ENCODE measurements at places on chromosomes 12 and 14.

GRCh38 chr12:47078086-47078395, 1.4 kb upstream of the PCED1B start:
- no peak for DNase-seq

- no peak for DNase-seq
Observed at GRCh38 chr12:31118347-31119191, 44.9 kb downstream of the DDX11 start.

- no peak for DNase-seq
Observed at GRCh38 chr12:11693067-11693466, 43.6 kb downstream of the ETV6 start.

DNA sequence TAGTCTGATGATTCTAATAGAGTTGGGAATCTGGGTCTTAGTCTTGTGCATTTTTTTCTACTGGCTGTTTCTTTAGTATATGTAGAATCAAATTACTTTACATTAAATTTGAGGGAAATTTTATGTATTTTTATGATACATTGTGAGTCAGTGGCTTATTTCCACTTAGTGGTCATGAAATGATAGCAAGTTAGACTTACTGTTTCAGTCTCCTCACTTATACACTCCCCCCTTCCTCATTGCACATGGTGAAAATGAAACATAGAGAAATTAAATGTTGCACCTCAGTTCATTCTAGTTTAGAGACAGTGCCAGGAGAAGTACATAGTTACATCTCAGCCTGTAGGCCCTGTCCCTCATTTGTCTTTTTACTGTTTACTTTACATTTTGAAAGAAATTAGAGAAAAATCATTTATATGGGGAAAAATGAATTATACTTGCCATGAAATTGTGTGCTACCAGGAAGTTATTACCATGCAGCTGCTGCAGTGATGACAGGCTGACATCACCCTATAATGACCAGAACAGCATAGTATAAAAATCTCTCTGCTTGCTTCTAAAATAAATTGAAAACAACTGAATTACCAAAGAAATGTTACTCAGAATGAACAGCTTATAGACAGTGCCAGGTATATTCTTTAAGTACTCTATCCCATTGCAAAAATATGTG, 113.2 kb downstream of the TRMT5 start:
- no peak for DNase-seq

DNA sequence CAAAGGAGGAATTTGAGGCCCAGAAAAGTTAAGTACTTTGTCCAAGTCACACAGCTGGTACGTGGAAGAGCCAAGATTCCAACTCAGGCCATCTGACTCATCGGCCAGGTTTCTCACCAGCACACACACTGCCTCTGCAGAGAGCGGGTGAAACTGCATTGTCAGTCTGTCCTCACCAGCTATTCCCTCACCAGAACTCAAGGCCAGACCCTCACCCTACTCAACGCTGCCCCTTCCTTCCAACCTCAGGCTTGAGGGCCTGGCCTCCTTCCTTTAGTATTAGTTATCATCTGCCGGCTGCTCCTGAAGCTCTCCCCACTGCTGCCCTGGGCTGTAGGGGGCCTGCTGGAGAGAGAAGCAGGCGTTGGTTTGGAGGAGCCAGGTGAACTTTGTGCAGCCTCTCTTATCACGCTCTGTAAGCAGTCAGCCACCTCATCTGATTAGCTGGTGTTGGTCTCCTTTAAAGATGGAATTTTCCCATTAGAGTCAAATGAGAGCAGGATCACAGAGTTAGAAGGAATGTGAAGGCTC, 16.6 kb upstream of the PLEK2 start:
- DNase-seq: no peak

- no peak for DNase-seq
Observed at GRCh38 chr12:86331012-86331411, 74.8 kb upstream of the MGAT4C start.

DNA sequence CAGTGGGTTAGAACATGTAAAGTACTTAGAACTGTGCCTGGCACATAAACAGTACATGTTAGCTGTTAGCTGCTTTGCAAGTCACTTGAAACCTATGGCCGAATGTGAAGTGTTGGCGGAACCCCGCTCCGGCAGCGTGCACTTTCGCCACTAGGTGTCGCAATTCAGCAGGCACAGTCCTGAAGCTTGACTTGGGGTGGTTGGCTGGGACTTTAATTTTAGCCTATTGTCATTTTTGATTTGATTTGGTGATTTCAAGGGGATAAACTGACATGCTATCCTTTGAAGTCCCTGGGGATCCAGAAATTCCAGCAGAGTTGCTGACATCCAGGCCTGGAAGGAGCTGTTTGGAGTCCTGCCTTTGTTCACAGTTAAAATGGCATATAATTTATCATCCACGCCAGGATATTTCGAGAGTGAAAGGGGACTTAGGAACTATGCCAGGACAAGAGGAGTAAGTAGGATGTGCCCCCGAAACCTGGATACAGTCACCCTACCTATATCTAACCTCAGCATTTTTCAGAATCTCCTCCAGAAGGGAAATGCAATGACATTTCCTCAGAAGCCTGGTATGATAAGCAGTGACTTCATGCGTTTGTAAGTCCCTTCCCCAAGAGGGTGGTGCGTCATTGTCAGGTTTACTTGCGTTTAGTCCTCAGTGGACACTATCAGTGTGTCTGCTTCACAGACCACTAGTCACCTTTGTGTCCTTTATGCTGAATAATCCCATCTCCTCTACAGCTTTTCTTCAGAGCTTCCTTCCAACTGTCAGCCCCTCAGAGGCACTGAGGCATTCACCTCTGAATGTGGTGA, 3.5 kb upstream of the TSPAN9 start:
- DNase-seq: no peak

DNA sequence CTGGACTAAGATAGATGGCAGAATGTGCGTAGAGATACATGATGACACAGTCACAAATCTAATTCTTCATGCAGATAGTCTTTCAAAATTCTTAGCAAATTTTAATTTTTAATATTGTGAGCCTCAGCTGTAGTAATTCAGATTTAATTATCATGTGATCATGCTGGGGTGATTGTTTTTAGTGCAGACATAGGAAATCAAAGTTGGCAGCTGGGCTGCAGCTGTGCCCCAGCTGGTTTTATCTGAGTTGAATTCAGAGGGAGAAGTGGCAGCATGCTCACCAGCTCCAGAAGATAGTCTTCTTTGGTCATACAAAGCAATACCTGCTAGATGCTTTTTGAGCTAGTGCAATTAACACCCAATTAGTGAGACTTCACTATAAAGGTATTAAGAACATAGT, 292.9 kb downstream of the RAD51B start:
- no peak for DNase-seq

DNA sequence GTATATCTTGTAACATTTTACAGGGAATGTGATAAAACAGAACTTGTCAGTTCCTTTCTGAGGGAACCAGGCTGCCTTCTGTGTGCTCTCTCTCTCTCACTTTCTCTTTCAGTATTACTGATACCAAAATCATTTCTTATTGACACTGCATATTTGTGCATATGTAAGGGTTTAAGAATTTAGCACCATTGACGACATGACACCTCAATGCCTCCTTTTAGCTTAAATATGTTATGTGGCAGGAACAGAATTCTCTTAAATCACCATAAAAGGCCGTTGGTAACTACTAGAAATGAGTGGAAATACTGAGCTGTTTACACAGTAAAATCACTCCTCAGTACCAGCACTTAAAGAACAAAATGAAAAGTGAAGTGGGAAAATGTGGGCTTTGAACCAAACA, 457.7 kb upstream of the SYT1 start:
- DNase-seq: no peak

DNA sequence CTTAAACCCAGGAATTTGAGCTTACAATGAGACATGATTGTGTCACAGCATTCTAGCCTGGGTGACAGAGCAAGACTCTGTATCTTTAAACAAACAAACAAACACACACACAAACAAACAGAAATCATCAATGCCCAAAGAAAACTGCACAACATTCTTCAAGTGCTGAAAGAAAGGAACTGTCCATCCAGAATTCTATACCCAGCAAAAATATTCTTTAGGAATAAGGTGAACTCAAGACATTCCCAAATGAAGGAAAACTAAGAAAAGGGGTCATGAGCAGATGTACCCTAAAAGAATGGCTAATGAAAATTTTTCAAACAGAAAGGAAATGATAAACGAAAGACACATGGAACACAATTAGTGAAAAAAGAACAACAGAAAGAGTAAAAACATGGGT, 22.3 kb upstream of the RNF212B start:
- DNase-seq: no peak

GRCh38 chr12:108768591-108769500, 37.5 kb upstream of the CORO1C start:
- no peak for DNase-seq

DNA sequence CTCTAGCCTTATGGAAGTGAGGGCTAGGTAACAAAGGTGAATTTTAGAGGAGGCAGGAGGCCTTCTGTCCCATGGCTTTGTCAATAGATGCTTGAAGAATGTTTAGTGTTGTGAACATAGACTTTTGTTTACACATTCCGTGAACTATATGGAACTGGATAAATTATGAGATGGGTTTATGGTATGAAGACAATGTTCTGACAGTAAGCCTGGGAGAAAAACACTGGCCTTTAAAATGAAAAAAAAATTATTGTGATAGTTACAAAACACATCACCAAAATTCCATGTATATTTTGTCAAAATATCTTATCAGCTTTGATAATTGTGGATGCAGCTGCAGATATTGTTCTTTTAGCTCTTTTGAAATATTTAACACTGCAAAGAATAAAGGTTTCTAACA, 251.5 kb upstream of the DCN start:
- no peak for DNase-seq

DNA sequence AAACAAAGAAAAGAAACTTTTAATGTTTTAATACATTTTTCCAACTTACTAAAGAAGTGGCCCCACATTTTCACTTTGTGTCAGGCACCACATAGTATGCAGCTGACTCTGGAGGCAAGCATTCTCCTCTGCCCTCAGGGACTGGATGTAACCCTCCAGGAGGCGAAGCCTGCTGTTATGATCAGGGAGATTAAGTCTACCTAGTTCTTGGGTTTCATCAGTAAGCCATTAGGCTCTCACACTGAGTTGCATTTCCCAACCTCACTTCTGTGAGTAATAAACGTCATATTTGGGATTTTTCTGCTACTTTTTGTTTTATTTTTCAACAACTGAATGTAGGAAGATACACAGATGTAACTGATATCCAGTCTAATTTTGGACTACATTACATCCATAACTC, 101.2 kb upstream of the LRFN5 start:
- DNase-seq: no peak

DNA sequence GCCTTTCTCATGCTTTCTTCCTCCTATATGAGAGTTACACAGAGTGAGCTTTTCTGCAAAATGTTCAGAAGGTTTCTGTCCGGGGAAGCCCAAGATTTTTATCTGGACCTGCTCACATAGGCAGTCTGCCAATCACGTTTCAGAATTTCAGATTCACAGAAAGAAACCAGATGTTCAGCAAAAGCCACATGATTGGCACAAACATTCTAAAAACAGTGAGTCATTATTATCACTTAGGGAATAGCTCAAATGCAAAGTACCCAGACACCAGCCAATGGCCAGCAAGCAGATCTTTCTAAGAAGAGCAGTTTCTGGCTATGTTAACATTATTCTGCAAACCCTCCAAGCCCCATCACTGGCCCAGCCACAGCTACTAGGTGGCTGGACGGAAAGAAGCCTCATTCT, 1558.5 kb upstream of the TMEM132C start:
- no peak for DNase-seq

GRCh38 chr14:31942166-31942841, 134.8 kb upstream of the ARHGAP5 start:
- DNase-seq: no peak

GRCh38 chr14:31543969-31544799, 17.0 kb upstream of the NUBPL start:
- DNase-seq: no peak

DNA sequence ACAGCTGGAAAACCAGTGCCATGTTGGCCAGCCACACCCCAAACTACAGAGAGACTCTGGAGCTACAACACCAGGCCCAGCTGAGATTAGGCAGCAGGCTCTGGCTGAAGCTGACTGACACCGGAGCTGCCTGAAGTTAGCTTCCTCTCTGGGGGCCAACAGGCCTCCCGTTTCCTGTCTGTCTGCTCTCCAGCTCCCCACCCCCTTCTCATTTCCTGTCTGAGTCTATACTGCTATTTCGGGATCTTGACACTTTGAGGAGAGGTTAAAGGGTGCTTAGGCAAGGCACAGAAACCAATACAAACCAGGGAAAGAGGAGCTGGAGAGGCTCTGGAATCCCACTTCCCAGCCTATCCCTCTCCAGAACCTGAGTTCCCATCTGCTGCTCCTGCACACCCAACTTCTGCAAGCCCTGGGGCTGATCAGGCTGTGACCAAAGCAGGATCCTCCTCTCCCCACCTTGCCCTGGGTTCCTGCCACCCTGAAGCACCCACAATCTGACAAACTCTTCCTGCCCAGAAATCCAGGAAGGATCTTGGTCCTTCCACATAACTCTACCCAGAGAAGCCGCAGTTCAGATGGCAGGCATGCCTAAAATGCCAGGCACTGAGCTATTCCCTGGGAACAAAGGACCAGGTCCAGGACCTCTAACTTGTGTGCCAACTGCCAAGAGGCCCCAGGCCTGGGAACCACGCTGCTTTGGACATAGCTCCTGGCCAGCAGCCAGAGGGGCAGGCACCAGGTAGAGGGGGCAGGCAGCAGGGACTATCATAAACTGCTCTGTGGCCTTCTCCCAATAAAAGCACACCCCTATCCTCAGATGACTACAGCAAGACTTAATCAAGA, 39.9 kb downstream of the PRPF40B start:
- DNase-seq: no peak

- DNase-seq: no peak
Observed at GRCh38 chr12:13071305-13072280, 27.4 kb downstream of the FAM234B start.

DNA sequence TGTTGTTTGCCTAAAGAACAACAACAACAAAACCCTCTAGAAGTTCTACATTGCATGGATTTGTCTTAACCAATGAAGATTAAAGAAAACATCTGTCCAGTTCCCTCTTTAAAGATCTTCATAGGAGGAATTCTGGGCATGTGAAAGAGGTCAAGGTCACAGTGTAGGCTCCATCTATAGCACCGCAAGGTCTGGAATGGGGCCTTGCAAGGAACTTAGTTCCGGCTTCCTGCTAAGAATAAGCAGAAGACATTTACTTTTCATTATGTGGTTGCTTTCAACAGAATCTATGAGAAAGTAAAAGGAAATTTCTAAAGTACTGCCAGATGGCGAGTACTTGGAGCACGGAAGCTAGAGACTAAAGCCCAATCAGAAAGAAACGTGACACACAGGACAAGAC, 57.2 kb upstream of the GNPNAT1 start:
- no peak for DNase-seq

GRCh38 chr12:106736051-106736957, 38.2 kb upstream of the RIC8B start:
- no peak for DNase-seq

- DNase-seq: no peak
Observed at GRCh38 chr12:98895086-98895651, 250.1 kb downstream of the APAF1 start.
